ENCODE measurements at places on chromosomes 16 and 17.

- peak; percentile 42 for DNase-seq
Measured at GRCh38 chr17:61467416-61468262, 15.4 kb downstream of the TBX4 start.

DNA sequence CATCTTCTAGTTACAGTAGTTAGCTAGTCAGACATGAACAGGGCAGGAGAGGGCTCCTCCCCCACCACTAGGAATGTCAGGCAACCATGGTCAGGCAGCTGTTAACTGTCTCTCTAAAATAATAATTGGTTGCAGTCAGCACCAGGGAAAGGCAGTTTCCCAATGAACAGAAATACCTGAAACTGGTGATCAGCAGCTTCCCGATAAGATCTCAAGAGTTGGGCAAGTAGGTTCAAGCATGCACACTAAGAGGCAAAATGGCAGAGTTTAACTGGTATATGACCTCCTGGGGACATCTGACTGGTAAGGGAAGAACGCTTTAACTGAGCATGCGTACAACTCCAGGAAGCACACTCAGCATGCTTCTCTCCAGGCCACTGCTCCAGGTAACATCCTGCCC is 12.6 kb upstream of the XYLT1 start:
- no peak for DNase-seq

- DNase-seq: no peak
Measured at GRCh38 chr17:42651392-42651791, 7.7 kb upstream of the TUBG2 start.

DNA sequence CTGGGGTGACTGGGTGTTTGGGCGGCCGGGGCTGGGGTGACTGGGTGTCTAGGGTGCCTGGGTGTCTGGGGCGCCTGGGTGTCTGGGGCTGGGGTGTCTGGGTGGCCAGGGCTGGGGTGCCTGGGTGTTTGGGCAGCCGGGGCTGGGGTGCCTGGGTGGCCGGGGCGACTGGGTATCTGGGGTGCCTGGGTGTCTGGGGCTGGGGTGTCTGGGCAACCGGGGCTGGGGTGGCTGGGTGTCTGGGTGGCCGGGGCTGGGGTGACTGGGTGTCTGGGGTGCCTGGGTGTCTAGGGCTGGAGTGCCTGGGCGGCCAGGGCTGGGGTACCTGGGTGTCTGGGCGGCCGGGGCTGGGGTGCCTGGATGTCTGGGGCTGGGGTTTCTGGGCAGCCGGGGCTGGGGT is 13.4 kb upstream of the APRT start:
- no peak for DNase-seq

- no peak for DNase-seq
Measured at GRCh38 chr17:60354223-60354622, 37.7 kb downstream of the USP32 start.

DNA sequence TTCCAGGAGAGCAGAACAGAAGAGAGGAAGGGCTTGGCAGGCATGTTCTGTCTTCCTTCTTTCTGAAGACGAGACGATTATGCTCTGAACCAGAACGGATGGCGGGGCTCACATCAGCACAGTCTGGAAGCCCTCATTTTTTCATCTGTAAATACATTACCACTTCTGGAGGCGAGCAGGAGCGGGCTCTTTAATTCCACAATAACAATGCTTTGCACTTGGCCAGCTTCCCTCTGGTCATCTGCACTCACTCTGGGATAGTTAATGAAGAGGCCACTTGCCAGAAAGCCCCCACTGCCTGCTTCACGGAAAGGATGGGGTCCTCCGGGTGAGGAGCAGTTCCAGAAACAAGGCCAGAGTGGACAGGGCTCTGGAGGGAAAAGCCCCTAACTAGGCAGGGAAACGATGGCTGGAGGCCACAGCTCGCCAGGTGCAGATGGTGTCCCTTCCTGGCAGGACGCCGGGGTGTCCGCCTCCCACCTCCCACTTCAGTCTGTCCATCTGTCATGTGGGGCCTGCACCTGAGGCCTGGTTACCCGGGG is 13.1 kb upstream of the BCAR1 start:
- no peak for DNase-seq

DNA sequence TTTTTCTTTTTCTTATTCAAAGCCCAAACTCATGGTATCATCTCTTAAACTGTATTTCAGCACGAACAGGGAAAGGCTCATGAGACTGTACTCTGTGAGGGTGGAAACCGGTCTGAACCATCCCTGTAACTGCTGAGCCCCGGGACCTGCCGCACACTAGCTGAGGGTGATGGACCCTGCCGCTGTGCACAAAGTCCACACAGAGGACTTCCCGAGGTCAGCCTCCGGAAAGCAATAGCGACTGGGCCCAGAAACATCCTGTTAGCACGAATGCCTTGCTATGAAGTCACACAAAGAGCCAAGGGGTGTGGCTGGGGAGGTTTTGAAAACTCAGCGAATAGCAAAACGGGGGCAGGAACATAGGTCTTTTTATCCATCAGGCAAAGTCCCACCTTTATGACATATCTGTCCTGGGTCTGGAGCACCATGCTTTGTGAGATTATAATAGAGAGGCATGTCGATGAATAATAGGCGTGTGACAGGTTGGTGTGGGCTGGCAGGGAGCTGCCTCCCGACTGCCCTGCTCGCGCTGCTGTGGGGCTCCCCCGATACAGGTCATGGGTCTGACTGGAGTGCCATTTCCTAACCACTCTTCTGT is 33.4 kb downstream of the CDK5R1 start:
- no peak for DNase-seq

- DNase-seq: no peak
Measured at GRCh38 chr17:66230922-66231591, 1.8 kb upstream of the APOH start.

DNA sequence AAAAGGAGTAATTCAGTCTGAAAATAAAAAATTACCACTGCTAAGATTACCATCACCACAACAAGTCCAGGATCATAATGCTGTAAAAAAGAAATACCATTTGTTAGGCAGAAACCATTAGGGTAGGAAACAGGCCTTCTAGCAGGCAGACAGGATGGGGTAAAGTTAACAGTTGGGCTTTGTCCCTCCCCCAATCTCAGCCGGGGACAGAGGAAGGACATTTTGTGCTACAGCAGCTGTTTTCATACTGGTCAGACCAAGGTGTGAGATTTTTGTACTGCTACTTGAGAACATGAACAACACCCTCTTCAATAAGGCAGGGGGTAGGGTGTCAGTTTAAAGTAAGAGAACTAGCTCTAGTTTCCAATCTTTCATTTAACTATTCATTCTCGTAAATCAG is 49.2 kb upstream of the ITGA2B start:
- DNase-seq: no peak

DNA sequence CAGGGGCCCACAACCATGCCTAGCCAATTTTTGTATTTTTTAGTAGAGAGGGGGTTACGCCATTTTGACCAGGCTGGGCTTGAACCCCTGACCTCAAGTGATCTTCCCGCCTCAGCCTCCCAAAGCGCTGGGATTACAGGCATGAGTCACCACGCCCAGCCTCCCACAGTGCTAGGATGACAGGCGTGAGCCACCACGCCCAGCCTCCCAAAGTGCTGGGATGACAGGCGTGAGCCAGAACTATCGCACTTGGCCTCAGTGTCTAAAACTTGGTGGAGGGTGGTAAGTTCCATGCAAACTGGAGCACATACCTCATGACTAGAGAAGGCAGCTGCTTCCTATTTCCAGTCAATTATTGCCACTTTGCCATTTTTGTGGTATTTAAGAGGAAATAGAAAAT is 7.1 kb downstream of the HSD17B2 start:
- DNase-seq: no peak

DNA sequence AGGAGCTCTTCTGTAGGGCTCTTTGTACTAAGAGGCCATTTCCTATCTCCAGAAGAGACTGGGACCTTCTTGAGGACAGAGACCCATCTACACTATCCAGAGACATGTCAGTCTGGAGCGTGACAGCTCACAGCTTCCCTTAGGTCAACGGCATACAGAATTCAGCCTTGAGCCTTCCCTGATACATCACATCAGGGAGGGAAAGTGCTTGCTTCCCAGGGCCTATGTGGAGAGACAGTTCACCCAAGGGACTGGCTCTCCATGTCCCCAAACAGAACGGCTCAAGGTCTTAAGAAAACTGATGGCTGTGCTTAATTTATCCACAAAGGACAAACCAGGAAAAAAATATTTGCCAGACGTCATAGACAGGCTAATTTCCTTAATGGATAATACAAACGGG is 7.7 kb downstream of the CENPV start:
- no peak for DNase-seq

DNA sequence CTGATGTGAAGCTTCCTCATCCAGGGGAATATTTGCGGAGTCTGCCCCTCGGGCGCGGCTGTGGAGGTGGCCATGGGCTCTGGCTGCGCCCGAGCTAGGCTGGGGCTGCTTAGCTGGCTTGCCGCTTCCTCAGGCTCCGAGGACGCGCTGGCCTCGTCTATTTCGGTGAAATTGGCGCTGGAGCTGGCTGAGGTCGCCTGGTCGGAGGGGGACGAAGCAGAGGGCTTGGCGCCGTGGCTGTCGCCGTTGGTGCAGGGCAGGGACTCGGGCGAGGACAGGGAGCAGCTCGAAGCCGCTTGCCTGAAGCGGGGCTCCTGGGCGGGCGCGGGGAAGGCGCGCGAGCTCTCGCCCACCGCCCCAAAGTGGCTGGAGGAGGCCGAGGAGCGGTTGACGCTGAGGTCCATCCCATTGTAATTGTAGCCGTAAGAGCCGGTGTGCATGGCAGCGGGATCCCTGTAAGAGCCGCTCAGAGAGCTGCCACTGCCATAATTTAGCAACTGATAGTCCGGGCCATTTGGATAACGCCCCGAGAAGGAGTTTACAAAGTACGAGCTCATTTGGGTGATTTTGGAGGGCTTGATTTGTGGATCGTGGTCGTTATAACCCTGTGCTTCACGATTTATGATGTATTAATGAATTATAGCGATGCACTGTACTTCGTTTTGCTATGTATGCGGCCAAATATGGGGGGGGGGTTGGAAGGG is at the start of gene HOXB5:
Gene HOXB5, minus strand, starts transcription at position 654 of the 704 bp plus-strand sequence. Its CDS starts 97 bp downstream, at position 557.
- DNase-seq: no peak

- DNase-seq: peak; percentile 81
Measured at GRCh38 chr16:58243528-58244004, 45.7 kb upstream of the CSNK2A2 start.
